ENCODE measurements at places on chromosomes 6 and 20.
A peak's percentile ranks its signal among the peaks of the same experiment; 100 is the strongest.

DNA sequence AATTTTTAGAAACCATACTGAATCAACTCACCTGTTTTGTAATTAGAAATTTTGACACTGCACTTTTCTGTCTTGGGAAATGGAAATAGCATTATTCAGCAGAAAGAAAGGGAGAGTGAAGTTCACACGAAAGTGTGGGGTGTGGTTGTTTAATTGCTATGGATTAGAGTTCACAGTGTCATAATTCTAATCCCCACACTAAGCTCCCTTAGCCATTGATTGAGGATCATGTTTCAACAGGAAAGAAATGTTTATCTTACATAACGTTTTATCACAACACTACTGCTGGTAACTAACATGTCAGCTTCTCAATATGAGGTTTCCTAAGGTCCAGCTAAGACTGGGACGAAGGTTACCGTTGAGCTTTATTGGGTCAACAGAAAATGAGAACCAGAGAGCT is 31.4 kb upstream of the GSTA5 start:
- DNase-seq = no peak

DNA sequence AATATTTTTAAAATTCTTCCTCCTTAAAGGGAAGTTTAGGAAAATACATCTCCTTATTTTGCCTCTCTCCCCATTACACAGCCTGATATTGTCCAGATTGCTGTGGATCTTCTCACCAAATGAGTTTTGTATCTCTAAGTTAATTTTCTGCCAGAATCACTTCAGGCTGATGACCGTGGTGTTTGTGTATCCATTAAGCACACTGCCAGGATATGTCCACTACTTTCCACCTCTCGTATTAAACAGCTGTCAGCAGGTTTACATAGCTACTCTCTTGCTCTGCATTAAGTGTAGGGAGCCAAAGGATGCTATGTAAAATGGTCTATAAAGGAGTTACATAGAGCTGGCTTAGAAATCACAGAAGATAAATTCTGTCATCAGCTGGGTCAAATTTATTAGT is 201.1 kb downstream of the ZFAND3 start:
- DNase-seq = peak; percentile 14

DNA sequence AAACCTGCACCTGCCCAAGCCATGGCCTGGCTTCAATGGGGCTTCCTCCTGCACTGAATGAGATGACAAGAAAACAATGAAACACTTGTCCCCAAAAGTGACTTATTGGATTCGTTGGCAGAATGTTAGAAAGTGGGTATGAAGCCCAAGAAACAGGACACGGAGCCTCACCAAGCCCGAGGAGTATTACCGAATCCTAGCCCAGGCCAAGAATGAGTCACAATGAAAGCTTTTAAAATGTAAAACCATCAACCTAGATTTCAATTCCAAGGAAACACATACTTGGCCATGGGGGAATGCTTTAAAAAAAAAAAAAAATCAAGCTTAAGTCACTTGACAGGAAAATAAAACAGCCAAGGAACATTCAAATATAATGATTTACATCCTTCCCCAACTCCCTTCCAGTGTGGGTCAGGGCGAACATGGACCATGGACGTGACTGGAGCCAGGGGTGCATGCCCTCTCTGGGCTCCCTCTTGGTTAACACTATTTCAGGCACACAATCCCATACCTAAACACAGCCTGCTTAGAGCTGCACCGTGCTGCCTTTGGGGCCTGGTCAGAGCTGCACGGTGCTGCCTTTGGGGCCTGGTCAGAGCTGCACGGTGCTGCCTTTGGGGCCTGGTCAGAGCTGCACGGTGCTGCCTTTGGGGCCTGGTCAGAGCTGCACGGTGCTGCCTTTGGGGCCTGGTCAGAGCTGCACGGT is 3.1 kb upstream of the STX16 start:
- DNase-seq = no peak

DNA sequence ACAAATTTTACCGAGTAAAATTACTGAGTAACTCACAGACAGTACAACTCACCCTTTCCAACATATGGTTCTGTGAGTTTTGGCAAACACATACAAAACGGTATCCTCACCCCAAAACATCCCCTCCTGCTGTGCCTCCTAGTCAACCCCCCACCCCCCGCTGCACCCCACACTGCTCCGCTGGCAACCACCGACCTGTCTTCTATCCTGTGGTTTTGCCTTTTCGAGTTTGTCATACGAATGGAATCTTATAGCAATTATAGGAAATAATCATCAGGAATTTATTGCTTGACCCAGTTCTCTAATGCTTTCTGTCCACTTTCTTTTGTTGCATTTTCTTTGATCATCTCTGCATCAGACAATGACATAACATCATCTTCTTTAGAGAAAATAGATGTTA is 312.3 kb downstream of the KIF16B start:
- DNase-seq = no peak

- no peak for DNase-seq
These were observed 135.8 kb upstream of the NEDD9 start for GRCh38 chr6:11368264-11368663.

DNA sequence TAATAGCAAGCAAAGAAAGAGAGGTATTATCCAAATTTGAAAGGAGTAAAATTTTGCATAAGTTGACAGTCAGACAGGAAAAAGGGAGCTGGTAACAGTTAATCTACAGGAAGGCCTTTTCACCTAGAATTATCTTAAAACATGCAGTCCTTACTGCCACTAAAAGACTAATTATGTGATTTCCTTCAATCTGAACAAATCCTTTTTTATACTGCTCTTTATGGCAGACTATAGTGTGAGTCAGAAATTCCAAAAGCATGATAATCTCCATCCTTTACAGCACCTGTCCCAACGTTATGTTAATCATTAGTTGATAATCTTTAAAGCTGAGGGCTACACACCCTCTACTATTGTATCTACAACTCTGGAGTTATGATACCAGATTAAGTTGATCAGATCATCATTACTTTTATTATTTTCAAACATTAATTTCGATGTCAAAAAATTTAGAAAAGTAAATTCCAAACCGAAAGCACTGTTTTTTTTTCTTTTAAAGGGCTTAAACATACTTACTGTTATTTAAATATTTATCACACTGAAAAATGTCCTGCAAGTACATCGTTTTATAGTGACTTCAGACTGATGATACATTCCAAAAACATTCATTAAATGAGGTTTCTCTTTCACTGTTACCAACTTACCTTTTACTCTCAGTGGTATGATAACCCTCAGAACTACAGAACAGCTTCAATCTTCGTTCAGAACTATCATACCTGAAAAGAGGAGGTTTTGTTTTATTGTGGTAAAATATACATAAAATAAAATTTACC is 33.2 kb upstream of the AKAP7 start:
- no peak for DNase-seq

- DNase-seq = no peak
These were observed 283.0 kb upstream of the NOX3 start for GRCh38 chr6:155738602-155739105.

GRCh38 chr20:51695574-51696303 is 72.5 kb downstream of the ATP9A start:
- DNase-seq = peak; percentile 81

- DNase-seq = no peak
These were observed 100.1 kb downstream of the YTHDF1 start for GRCh38 chr20:63115651-63116411.

GRCh38 chr6:24927277-24927955 is 8.3 kb downstream of the RIPOR2 start:
- DNase-seq = no peak

GRCh38 chr6:168157272-168158212 is 78.5 kb upstream of the FRMD1 start:
- no peak for DNase-seq

DNA sequence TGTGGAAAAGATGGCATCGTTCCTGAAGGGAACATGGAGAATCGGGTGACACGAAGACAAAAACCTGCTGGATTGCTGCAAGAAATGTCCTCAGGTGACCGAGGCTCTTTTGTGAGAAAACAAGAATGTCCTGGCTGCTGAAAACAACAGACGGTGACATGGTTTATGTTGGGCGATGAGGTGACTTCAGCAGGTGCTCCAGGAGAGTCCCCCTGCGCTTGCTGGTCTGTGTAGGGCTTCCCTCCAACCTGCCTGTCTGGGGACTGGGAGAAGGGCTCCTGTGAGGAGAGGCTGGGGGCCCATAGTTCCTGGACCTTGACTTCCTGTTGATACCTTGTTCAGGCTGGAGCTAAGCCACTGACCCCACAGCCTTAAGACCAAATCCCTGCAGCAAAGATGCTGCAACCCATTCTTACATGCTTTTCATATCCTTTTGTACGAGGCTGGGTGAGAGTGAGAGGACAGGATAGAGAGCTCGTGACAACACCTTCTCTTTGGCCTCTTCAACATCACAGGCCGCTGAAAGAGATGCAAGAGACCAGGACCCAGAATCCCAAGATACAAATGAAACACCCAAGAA is 134.8 kb downstream of the CD83 start:
- DNase-seq = no peak

GRCh38 chr6:89974834-89975233 is 80.6 kb downstream of the GJA10 start:
- DNase-seq = no peak

GRCh38 chr6:35473850-35474130 is 5.6 kb downstream of the RPL10A start:
- DNase-seq = no peak

- DNase-seq = no peak
These were observed 271.4 kb downstream of the ALDH8A1 start for GRCh38 chr6:134678436-134678889.

Measured in SK-N-SH (cell line).